Stimulated activated CD8-positive, alpha-beta memory T cell treated with anti-CD3 and anti-CD28 coated beads, Interleukin-12 subunit alpha, Interleukin-12 subunit beta, amount 100 ng/mL, for 1 hour (primary cell): ENCODE measurements at places on chromosomes 11 and 22.

DNA sequence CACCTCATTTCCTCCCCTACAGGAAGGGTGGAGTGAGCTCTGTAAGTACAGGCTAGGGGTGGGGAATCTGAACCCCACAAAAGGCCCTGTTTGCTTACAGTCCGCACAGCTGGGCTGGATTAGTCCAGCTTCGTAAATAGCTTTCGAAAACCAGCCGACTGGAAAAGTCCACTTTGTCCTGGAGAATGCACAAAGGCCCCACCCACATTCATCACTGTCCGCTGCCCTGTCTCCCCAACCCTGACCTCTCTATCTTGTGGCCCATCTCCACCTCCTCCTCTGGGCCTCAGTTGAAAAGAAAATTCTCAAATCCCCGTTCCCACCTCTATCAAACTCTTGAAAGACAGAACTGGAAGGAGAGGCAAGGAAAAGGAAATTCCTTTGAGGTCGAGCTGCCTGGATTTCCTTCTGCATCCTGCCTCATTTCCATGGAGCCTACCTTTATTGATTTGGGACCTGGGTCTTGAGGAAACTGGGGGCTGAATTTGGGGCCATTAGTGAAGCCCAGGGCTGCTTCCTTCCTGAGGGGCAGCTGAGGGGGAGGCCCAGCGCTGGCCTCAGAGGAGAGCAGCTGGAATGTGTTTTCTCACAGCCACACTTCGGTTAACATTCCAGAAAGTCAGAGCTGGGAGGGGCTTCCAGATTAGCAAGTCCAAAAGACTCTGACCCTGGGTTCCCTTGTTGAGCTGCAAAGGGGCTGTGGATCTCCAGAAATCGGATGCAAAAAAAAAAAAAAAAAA lies 147.6 kb downstream of the FBXO7 start:
- DNase-seq, result no peak

- DNase-seq, result no peak
Measured at GRCh38 chr22:37083914-37084313, 25.6 kb downstream of the TMPRSS6 start.

GRCh38 chr11:9399466-9399865 lies 15.0 kb downstream of the IPO7 start:
- DNase-seq, result no peak

DNA sequence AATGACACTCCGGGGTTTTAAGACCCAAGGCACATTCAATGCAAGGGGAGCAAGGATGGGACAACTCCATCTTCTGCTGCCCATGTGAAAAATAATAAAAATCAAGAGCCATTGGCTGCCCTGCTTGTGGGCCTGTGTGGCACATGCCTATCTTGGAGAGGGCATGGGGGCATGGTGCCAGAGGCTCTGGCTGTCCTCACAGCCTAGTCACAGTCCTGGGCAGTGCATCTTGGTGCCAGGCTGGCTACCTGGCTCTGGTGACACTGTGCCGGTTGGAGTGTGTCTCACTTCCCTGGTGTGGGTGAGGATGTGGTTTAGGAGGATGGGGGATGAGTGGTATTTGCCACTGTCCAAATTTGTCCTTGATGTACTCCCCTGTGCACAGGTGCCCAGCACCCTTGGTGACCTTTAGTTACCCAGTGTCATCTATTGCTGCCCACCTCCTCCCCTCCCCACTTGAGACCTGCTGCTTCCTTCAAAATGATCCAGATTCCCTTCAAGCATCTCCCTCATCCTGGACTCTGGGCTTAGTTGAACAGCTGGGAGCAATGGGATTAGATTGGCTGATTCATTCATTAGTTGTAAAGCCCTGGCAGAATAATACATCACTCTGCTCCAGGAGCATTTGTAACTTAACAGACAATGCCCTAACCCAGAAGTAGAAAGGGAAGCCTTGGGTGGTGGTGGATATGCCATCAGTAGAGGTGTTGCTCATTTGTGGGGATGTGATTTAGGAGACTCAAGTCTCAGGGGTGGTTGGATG lies 4.6 kb downstream of the TMEM86A start:
- no peak for DNase-seq

DNA sequence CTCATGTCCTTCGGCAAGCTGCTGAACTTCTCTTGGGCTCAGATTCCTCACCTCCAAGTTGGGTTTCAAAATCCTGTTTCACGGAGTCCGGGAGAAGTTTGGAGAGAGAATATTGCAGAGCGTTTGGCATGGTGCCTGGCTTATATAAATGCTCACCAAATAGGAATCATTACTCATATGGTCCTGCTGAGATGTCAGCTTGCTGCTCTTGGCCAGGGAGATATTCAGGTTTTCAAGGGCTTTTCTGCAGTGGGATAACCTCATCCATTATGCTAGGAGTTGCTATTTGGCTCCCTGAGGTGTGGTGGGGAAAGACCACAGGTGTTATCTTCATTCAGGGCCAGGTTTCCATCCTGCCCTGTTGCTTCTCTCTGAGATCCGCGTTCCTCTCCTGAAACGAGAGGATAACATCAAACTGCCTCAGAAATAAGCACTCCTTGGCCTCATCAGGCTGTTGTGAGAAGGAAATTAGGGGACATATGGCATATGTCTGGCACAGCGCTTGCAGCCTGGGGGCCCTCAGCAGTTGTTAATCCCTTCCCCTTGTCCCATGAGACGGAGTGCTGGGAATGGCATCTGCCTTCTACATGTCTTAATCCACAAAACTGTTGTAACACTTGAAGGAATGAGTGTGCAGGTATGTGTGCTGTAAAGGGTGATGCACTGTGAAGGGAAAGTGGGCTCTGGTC lies 29.9 kb upstream of the ACER3 start:
- no peak for DNase-seq
